Kidney tubule cell (primary cell): ENCODE measurements at places on chromosomes 1 and 21.

- no peak for DNase-seq
These were observed 2.5 kb downstream of the TMEM63A start for GRCh38 chr1:225879521-225880221.

GRCh38 chr1:106846656-106847055 is 209.8 kb upstream of the PRMT6 start:
- peak; percentile 84 for DNase-seq

GRCh38 chr1:155017041-155017945 is 14.7 kb downstream of the ZBTB7B start:
- DNase-seq, result peak; percentile 97

DNA sequence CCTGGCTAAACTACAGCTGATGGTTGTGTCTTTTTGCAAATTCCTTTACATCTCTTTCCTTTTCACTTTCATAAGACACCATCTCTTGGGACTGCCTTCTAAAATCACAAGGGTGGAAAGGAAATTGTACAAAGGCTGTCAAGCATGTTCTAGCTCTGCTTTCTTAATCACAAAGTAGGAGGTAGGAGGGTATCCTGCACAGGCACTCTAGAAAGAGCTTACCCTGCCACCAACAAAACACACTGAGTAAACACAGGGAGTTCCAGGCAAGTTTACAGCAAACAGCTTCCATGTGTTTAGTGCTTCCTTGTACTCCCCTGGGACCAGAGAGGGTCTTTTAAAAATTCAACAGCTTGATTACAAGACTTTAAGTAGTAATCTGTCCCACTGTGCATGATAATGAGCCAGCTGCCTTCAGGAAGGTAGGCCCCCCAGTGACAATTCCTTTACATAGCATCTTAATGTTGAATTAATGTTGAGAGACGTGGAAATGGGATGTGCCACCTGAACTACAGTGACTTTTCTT is 2.4 kb downstream of the PLPP3 start:
- DNase-seq, result peak; percentile 53

GRCh38 chr21:36589352-36589971 is 109.5 kb upstream of the SIM2 start:
- peak; percentile 50 for DNase-seq

DNA sequence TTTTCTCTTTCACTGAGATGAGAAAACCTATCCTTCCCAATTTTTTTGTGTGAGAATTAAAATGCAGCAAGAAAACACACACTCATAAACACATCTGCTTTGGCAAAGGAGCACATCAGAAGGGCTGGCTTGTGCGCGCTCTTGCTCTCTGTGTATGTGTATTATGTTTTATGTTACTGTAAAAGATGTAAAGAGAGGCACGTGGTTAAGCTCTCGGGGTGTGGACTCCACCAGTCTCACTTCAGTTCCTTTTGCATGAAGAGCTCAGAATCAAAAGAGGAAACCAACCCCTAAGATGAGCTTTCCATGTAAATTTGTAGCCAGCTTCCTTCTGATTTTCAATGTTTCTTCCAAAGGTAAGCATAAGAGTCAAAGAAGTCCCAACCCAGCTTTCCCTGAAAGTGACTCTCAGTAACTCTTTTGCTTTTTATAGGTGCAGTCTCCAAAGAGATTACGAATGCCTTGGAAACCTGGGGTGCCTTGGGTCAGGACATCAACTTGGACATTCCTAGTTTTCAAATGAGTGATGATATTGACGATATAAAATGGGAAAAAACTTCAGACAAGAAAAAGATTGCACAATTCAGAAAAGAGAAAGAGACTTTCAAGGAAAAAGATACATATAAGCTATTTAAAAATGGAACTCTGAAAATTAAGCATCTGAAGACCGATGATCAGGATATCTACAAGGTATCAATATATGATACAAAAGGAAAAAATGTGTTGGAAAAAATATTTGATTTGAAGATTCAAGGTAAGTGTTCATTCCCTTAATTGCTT is at the start of gene CD2:
TSS of gene CD2 (plus strand) at position 233 of the 780 bp plus-strand sequence. CDS start at position 296, 63 bp downstream.
- no peak for DNase-seq

DNA sequence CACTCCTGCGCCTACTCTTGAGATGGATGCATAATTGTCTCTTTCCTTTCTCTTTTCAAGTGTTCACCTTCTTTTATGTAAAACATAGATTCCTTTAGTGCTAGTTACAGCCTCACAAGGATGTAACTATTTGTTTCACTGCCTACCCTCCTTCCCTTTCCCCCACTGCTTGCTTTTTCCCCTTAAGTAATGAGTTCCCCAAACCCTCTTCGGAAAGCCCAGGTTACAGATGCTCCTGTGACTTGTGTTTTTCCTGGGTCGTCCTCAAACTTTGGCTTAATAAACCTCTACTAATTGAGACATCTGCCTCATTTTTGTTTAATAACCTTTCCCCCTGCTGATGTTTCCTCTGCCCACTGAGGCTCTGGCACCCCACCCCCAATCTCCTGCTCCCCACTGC is 39.2 kb downstream of the C21orf91 start:
- DNase-seq, result no peak

DNA sequence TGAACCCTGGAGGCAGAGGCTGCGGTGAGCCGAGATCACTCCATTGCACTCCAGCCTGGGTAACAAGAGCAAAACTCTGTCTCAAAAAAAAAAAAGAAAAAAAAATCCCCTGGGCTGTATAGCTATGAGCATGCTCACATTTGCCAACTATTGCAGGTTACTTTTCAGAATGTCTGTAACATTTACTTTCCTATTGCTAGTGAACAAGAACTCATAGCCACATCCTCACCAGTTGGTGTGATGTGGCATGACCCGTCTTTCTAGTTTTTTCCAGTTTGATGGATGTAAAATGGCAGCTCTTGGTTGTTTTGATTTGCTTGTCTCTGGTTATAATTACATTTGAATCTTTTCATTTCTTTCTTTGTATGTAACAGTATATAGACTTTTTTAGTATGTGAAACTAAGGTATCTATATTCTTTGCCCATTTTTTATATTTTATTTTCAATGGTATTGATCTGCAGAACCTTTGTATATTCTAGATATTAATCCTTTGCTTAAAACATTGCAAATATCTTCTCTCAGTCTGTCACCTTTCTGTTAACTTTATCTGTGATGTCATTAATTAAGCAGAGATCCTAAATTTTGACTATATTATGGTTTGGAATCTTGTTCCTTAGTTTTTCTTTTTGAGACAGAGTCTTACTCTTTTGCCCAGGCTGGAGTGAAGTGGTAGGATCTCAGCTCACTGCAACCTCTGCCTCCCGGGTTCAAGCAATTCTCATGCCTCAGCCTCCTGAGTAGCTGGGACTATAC is 11.6 kb downstream of the MED18 start:
- no peak for DNase-seq

DNA sequence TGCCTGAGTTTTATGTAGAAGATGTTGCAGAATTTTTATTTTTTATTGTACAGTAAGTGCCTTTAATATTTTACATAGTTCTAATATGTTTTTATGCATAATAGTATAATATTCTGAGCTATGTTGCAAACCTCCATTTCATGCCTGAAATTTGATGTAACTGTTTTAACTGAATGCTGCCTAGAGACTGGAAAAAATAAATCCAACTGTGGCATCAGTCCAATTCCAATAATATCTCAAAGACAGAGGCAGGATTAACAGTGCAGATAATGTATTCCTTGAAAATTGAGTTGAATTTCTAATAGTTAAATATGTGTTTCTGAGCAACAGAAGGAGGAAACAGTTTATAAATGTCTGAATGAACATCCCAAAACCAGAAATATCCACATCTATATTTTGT is 61.1 kb upstream of the KIF1B start:
- no peak for DNase-seq

- DNase-seq, result no peak
These were observed 2.6 kb downstream of the EFHD2 start for GRCh38 chr1:15412175-15412800.

GRCh38 chr1:28083876-28084275 is 4.5 kb downstream of the EYA3 start:
- DNase-seq, result no peak
